Osteoblast (primary cell): ENCODE measurements at places on chromosomes 11 and 22.

DNA sequence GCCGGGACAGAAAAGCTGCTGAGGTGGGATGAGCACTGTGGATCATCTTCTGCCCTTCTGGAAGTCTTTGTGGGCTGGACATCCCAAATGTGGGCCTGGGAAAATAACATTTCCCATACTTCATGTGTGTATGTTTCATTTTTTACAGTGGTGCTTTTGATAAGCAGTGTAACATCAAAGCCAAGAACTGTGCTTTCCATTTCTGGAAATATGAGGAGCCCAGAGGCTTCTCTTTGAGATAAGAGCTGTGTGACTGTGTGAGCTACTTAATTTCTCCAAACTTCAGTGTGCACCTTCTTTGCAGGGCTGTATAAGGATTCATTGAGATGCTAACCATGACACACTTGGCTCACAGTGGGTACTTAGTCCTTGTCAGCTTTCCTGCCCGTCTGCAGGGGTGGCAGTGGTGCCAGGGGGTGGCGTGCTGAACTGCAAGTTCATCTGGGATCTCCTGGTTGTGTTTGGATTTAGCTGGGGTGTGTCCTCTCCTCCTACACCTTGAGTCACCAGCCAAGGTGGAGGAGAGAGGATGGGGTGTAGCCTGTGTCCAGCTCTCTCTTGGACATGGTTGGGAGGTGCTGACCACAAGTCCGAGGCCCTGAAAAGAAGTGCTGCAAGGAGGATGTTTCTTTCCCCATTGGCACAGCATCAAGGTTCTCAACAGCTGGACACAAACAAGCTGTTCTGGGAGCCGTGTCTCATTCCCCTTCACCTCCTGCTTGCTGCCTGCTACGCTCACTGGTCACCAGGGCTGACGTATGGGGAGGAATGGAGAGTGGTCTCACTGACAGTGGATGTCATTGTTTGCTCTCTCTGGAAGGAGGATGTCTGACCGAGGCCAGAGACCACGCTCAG, 139.4 kb downstream of the TEAD1 start:
- DNase-seq: no peak

- DNase-seq: peak; percentile 61
These were observed 39.3 kb downstream of the RPL27A start for GRCh38 chr11:8721609-8722500.

- no peak for DNase-seq
These were observed 7.5 kb upstream of the CAVIN3 start for GRCh38 chr11:6327806-6328205.

DNA sequence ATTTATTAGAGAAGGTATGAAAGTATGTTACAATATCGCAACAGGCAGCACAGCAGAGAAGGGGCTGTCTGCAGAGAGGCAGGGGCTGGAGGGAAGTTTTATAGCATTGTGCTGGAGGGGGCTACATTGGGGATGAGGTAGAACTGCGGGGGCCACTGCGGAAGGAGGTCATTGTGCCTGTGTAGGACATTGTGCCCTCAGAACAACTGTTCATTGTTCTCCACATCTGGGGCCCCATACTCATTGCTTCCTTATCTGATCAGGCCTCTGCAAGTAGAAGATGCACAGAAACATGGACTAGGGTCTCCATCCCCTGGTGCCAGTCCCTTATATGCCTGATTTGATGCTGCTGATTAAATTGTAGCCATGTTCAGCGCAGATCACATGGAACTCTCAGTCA, 12.1 kb downstream of the NADSYN1 start:
- DNase-seq: no peak

DNA sequence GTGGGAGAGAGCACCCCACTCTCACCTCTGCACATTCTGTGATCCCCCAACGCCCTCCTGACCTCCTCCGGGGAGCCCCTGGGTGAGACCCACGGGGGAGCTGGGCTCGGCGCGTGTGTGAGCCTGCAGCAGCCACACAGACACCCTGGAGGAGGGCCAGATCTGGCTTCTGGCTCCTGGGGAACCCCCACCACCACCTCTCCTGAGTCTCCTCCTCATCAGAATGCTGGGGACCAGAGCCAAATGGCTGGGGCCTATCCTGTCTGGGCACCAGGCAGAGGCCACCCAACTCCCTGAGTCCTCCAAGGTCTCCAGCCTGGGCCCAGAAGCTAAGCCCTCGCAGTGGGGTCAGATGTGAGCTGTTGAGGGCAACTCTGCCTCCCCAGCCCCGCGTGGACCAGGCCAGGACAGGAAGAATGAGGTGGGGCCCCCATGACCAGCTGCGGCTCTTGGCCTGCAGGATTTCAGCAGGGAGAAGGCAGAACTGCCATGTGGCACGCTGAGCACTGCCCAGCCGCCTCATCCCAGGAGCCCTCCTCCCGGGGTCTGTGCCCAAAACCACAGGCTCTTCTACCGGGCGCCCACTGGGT, 5.5 kb upstream of the PIM3 start:
- DNase-seq: no peak

DNA sequence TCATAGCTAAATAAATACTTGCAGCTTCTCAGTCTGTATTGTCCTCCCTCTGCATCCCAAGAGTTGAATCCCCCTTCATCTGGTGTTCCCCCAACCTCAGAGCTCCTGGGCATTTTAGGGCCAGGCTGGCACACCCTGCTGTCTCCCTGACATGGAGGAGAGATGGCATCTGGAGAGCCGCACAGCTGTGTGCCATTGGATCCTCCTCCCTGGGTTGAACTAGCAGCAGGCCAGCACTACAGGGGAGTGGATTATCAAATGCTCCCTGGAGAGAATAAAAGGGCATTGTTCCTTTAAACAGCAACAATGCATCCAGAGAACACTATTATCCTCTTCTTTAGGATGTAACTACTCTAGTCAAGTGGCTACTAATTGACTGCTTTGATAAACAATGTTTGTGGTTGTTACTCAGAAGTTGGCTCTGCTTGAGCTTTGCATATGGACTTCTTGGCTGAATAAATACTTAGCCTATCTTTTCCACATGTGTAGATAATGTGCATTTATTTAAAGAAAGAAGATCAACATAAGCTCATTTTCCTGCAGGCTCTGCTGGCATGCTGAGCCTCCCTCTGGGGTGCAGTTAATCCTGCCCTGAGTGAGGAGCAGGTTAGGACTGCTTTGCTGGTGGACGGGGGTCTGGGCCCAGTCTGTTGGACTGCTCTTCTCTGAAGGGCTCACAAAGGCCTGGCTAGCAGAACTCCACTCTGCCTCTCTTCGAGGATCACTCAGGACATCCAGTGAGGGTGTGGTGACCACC, 897.2 kb downstream of the TBC1D22A start:
- no peak for DNase-seq

DNA sequence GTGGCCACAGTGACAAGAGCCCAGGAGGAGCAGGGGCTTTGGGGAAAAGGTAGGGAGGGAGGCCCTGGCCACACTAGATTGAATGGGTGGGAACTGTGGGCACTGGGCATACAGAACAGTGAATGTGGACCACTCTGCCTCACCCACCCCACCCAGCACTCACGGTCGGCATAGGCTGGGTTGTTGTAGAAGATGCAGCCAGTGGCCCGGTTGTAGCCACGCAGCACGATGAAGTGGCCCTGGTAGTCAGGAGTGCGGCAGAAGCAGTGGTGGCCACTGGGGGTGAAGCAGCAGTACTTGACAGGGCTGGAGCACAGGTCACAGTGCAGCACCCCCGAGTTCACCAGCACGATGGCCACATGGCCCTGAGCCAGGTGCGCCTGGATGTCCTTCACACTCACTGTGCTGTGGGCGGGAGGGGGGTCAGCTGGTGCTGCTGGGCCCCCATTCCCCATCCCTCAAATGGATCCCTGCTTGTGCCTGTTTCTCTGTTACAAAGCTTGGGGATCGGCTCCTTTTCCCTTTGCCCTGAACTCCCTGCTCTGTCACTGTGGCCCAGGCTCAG, 11.2 kb downstream of the GUCD1 start:
- peak; percentile 45 for DNase-seq

GRCh38 chr11:31798554-31799434, 12.3 kb downstream of the PAX6 start:
- DNase-seq: peak; percentile 83

GRCh38 chr22:30866811-30867271, 101.7 kb downstream of the MORC2 start:
- peak; percentile 89 for DNase-seq

DNA sequence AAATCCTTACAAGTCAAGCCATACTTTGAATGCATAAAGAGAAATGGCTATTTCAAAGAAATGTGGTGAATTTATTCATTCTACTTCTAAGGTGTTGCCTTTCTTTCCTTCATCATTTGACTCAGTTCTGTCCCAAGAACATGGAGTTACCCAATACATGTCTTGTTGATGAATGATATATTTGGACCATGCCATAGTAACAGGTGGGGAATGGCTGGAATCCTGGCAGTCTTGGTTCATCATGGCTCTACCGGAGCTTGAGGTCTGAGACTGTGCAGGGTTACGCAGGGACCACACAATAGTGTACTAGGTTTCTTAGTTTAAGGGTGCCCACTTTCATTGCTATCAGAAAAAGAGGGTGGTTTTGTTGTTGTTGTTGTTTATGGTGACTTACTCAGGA, 40.3 kb upstream of the MPEG1 start:
- no peak for DNase-seq

DNA sequence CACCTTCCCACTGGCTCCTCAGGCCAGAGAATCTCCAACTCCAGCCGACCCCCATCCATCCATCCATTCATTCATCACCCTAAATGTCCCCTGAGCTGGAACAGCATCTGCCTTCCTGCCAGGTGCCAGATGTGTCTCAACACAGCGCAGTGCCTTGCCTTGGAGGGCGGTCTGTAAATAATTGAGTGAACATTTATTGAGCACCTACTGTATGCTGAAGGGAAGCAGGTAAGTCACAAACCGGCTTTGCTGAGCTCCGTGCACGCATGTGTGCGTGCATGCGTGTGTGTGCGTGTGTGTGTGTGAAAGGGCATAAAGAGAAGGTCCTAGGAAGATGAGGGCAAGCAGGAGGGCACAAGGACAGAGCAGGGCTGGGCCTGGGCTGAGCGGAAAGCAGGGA, 10.2 kb downstream of the KCNJ4 start:
- DNase-seq: no peak

- peak; percentile 98 for DNase-seq
These were observed 63.7 kb downstream of the CYTH4 start for GRCh38 chr22:37345863-37346504.

- DNase-seq: peak; percentile 96
These were observed at the start of gene UBE2L6 for GRCh38 chr11:57567515-57568329. Gene UBE2L6, minus strand, starts transcription at chr11:57567672. Its CDS starts 61 bp downstream, at chr11:57567611.

DNA sequence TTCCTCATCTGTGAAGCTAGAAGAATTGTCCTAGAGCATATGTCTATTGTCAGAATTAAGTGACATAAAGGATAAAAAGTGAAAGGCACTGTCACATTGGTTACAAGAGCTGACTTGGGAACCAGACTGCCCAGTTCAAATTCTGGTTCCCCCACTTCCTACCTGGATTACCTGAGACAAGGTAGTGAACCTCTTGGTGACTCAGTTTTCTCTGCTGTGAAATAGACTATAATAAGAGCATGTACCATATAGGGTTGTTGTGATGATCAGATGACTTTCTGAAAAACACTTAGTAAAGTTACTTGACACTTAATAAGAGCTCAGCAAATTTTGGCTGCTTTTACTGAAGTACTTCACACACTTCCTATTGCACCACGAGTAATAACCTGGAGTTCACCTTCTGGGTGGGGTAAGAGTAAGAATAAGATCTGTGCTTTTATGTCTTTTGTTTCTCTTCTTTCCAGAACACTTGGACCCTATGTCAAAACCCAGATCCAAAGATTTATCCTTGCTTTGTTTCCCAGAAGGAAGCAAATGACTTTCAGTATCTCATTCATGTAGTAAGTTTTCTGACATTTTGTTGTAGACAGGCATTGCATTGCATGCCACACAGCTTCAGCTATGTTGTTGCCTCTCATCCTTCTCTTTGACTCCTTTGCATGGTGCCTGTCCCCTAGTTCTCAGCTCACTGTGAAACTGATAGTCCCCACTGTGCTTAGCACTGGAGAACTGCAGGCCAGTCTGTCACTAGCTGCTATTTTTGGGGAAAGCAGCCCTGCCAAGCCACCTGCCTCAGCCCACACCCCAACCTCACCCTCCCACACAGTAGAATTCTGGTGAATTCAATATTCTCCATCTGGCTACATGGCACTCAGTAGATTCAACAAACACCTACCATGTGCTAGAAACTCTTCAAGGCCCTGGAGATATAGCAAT, 121.8 kb upstream of the POU2AF2 start:
- peak; percentile 15 for DNase-seq

DNA sequence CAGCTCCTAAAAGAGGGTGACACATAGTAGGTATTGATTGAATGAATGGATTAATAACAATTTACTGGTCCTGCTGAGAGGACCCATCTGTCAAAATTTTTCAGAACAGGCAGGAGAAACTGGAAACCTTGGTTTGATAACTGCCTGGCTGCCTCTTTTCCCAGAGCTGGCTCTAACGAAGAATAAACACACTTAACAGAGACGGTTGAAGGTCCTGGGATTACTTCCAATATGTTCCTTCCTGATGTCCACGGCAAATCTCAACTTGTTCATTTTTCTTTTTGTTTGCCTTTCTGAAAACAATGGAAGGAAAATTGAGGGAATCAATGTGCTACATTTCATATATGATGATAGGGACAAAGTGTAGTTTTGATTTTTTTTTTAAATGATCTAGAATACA, 76.5 kb upstream of the SYT13 start:
- no peak for DNase-seq

DNA sequence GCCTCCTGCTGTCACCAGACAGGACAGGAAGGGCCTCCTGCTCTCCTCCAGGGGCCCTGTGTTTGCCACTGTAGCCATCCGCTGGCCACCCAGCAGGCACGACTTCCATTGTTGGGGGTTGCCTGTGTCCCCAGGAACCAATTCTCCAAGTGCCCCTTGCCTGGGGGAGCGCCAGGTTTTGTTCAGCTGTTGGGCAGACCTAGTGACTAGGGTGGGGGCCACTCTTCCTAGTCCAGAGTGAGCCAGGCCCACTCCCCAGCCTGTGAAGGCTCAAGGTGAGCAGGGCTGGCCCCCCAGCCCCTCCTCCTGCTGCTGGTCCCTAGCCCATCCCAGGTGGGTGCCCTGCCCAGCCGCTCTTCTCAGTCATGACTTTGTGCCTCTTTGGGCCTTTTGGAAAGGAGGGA, 30.9 kb downstream of the OSBPL5 start:
- DNase-seq: peak; percentile 29

- DNase-seq: peak; percentile 78
These were observed 164.0 kb downstream of the MN1 start for GRCh38 chr22:27637604-27638003.

DNA sequence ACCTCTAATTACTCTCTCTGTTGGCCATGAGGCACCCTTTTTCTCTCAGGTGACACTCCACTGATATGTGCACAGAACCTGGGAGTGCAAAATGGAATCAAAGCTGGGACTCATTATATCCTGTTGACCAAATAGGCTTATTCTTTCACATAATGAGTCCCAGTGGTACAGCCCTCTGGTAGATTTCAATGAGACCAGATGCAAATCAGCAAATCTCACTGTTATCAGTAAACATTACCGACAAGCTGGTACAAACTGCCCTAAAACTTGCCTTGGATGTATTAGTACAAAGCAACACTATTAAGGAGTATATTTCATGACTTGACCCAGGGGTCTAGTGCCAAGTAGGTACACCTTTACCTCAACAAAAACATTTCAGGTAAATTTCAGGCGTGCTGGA, 128.3 kb downstream of the DDX10 start:
- no peak for DNase-seq

GRCh38 chr11:34825315-34825669, 90.9 kb downstream of the APIP start:
- DNase-seq: no peak
